GM12891 (cell line): ENCODE measurements at places on chromosomes 13 and 19.

DNA sequence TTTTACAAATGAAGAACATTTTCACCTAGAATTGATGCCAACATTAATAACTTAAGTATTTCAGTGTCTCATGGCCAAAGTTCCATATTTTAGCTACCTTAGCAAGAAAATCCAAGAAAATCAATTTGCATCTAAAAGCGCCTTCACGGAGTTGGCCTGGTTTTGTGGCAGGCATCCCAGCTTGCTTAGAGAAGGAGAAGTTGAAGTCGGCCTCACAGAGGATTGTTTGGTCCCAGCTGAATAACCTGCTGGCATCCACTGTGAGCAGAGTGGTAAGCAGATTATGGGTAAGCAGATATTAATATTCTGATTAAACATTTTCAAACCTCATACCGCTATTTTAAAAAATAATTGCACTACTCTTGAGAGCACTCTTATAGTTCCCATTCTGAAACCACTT lies 62.3 kb upstream of the STARD13 start:
- no peak for DNase-seq

- DNase-seq, result no peak
These were observed 57.7 kb downstream of the ZNF568 start for GRCh38 chr19:36973844-36974195.

GRCh38 chr19:17234911-17235299 lies 8.9 kb downstream of the OCEL1 start:
- peak; percentile 73 for DNase-seq

- no peak for DNase-seq
These were observed 429.4 kb downstream of the TBC1D4 start for GRCh38 chr13:75052616-75053015.

DNA sequence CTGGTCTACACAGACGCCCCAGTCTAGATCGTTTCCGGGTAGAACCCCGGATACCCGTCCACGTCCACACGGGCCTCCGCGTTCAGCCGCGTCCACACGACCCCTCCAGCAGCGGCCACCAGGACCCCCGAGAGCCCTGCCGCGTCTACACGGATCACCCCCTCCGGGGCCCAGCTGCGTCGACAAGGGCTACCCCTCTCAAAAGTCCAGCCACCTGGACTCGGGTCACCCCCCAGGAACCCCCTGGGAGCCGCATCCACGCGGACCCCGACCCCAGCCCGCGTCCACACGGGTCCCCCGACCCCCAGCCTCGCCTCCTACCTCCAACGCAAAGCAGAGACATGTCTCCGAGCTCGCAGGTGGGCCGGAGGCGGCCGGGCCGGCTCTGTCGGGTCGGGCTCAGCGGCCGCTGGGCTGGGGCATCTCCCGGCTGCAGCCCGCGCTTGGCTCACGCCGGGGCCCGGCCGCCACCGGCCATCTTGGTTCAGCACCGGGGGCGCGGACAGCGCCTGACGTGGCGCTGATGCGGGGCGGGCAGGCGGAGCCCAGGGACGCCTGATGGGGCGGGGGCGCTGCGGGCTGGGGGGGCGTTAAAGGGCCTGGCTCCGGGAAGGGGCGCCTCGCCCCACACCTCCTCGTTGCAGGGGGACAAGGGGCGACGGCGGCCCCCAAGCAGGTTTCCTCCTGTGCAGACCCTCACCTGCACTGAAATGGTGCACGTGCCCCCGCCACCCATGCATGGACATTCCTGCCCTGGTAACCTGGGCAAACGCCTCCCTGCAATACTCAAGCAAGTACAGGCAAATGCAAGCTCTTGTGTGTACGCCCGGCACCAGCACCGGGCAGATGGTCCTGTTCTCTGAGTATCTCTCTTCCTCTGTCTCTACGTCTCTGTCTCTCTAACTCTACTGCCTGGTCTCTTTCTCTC lies at the start of gene UNC13A:
TSS of gene UNC13A (minus strand) at position 498 of the 928 bp plus-strand sequence. CDS start at position 343, 155 bp downstream.
- no peak for DNase-seq

DNA sequence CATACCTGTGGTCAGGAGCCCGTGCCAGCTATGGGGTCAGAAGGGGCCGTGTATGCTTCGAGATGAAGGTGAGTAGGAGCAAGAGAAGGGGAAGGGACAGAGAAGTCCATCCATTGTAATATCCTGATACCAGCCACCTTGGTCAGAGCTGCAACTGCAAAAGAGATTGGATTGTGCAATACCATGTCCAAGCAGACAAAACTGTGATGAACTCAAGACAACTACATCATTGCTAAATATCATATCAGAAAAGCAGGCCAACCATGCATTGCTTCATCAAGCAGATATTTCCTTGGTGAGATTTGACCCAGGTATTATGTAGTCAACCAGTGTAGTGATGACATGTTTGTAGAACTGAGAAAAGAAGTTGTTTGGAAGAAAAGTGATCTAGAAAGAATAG lies 12.1 kb downstream of the HNRNPUL1 start:
- no peak for DNase-seq

DNA sequence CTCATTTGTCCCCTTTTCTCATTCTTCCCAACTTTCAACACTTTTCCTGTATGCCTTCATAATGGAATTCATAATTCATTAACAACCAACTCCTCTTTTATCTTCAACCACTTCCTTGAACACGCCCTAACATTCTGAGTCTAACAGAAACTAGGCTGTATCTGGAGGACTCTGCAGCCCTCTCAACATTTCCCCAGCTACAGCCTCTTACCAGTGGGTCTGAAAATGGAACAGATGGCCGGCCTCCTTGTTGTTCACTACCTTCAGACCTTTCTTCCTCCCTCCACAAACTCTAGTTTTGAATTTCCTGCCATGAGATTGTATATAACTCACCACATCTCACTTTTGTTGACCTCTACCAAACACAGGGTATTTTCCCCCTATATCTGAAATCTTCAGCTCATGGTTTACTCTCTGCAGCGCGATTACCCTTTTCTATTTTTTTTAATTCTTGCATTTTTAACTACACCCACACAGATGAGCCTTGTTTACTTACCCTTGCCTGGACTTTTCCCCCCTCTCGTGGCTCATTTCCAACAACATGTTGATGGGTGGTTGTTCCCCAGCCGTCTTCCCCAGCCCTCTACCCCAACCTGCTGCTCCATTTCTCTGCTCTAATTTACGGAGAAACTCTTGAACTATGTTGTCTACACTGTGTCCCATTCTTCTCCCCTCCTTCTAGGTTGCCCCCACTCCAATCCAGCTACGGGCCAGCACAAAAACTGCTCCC lies 846 bp downstream of the ZNF790 start:
- DNase-seq, result no peak

DNA sequence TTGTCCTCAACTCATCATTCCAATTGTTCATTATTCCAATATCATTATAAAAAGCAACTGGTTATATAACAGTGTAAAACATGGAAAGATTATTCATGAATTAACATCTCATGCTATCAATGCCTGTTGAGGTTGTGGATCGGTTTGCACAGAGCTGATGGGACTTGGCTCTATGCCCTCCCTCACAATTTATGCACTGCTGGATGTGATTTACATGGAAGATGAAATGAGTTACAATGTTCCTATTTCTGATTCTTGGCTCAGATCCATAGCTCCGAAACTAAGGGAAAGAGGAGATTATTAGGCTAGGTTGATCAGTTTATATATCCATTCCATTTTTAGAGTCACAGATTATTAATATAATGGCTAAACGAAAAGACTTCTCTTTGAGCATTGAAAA lies 38.6 kb downstream of the SCEL start:
- no peak for DNase-seq

GRCh38 chr19:34712395-34713261 lies 21.4 kb upstream of the ZNF181 start:
- no peak for DNase-seq

- DNase-seq, result no peak
These were observed 110.3 kb downstream of the NHLRC3 start for GRCh38 chr13:39148513-39148961.
